ENCODE measurements at places on chromosomes 3 and 15.

- no peak for DNase-seq
These were observed 103.1 kb downstream of the TMEM266 start for GRCh38 chr15:76162784-76163456.

DNA sequence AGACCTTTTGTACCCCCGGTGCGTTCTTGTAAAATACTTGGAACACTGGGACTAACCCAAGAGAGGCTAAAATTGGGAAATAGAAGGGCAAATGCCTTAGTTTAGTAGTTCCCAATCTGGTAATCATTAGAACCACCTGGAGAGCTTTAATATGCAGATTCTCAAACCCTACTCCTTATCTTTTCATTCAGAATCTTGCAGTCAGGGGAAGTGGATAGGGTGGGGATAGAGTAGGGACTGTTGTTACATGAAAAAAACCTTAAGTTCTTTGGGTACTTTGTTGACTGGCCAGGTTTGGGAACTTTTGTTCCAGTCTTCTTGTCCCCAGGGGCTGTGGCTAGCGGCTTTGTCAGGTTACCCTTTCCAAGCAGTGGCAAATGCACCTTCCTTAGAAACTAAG is 15.9 kb downstream of the MAPKBP1 start:
- DNase-seq, result no peak

GRCh38 chr3:182636646-182637045 is 156.7 kb upstream of the ATP11B start:
- no peak for DNase-seq

DNA sequence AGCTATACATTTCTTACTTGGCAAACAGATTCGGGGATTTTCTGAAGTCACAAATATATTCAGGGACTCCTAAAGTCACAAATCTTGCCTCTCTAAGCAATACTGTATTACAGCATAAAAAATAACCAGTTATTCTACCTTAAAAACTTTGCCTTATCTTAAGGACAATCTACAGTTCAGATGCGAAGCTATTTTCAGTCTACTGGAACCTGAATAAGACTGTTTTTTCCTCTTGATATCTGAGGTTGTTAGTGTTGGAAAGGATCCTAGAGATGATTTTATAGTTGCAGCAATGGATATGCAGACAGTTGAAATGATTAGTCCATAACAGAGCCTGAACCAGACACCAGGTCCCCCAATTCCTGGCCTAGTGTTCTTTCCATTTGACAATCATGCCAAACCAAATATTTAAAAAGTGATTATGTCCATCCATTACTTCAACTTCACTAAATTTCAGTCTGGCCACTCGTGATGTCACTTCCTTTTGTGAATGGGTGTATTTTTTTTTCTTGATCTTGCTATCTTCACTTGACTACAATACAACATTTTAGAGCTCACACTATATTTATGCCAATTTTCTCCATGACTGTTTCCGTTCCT is 1.8 kb downstream of the HDGFL3 start:
- no peak for DNase-seq

DNA sequence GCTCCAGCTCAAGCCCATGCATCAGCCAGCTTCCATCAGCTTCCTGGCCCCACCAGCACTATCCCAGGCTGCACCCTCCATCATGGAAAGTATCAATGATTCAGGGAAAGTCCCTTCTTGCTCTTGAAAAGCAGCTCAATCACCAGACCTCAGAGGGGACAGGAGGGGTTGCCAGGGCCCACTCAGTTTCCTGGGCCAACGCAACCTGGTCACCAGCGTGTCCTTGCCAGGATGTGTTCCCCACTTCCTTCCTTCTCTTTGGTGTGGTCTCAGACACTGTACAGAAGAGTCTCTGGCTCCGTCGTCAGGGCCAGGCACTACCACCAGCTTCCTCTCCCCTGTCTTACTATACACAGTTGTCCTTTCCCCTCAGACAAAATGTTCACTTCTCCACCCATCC is 3.0 kb downstream of the HDC start:
- no peak for DNase-seq

- DNase-seq, result no peak
These were observed 10.4 kb upstream of the GREM1 start for GRCh38 chr15:32707436-32707835.

DNA sequence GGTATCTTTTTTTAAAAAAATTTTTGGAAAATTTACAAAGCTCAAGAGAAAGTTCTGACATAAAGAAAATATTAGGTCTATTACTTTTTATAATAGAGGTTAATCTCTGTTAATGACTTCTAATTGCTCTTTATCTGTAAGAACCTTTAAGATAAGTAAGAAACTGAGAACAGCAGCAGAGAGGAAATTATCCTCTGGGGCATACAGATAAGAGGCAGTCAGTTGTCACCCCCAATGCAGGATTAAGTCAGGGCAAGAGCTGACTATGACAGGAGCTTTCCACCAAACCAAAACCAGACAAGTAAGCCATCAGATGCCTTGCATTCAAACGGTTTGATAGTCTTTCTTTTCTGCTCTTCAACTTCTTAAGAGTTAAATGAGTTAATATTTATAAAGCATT is 149.0 kb downstream of the GSK3B start:
- no peak for DNase-seq

DNA sequence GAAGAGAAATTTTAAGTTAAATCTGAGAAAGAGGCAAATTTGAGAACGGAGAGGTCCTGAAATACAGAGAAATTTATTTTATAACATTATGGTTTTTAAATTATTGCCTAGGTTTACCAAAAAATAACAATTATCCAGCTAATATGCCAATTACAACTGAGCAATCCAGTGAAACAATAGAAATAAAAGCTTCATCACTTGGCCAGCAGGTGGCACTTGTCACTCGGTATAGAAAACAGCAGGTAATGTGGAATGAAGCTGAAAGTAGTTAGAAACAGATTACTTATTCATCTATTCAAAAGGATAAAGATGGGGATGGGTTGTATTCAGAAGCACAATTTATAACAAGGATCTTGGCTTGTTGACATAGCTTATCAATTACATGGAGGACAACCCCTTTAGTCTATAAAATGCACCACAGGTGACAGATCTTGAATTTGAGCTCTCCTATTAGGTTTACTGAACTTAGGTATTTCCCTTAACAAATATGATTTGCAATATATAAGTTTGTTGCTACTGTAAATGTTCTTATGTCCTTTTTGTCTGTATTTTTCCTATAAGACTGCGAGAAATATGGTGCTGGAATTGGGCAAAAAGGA is 70.1 kb upstream of the GUCA1C start:
- peak; percentile 5 for DNase-seq

GRCh38 chr15:57462381-57462780 is 86.1 kb downstream of the CGNL1 start:
- DNase-seq, result no peak

DNA sequence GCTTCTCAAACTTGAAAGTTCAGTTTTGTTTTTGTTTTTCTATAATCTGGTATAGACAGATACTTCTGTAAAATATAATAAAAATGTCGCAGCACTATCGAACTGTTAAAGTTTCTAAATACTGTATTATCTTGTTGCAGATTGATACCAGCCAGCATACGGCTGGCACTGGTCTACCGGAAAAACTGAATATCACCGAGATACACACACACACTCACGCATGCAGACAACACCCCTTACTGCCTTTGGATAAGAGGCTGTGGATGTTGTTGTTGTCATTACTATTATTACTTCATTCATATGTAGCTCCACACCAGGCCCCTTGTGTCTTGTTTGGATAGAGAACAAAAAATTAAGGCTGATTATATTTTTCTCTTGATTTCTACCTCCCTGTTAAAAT is 32.4 kb downstream of the MAP6D1 start:
- no peak for DNase-seq

GRCh38 chr3:43035801-43036365 is 56.8 kb downstream of the GASK1A start:
- DNase-seq, result no peak

- DNase-seq, result no peak
These were observed 142.7 kb downstream of the THRB start for GRCh38 chr3:24351779-24352469.

GRCh38 chr3:73385568-73385967 is 239.2 kb downstream of the PDZRN3 start:
- DNase-seq, result no peak

DNA sequence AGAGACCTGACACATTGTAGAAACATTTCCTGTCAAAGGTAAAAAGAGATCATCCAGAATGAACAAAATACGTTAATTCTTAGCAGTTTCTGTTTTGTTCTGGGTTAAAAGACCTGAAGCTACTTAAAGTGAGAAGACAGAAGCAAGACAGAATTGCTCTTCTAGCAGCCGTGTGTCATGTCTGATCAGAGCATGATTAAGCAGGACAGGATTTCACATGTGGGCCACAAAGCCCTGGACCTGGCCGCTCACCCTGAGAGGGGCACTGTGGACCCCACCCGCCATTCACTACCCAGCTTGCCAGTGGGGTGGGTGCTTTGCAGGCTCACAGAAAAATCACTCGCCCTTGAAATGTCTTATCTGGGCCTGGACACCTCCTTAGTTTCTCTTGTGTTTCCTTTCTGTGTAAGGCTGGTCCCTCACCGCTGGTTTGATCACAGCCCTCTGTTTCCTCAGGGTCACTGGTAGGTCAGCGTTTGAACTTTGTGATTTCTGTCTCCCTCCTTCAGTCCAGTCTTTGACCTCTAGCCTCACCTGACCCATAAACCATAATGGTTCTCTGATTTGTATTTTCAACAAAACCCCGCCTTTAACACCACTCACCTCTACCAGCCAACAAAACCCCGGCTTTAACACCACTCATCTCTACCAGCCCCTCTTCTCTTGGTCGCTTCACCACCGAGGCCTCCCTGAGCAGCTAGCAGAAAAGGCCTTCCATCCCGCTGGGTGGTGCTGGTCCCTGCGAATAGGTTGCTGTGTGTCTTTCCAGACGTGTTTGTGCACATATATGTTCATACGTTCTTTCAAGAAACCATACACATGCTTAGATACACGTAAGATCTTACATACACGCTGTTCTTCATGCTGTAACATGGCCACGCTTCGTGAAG is 185.0 kb downstream of the OR4M2 start:
- no peak for DNase-seq

- no peak for DNase-seq
These were observed 161.6 kb upstream of the LRRC3B start for GRCh38 chr3:26460985-26461384.

DNA sequence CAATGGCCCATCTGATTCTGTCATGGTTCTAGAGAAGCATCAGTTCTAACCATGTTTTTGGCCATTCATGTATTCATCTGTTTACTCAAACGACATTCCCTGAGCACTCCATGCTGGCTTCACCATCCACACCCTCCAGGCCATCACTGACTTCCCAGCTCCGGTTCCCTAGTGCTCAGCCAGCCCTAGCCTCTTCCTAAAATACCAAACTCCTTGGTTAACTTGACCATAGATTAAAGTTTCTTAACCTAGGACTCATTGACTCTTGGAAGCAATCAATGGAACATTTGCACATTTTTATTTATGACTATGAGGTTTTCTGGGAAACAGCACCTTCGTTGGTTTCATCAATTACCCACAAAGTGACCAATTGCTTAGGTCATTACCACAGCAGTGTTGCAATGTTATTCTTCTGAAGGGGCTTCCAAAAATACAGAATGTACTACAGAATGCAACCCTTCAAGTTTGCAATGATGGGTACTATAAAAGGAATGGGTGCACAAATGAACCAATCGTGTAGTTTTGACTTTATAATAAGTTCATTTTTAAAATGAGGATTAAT is 27.2 kb upstream of the SLC25A36 start:
- DNase-seq, result no peak
